Liver (tissue), 10 donors: ENCODE measurements at places on chromosomes 3 and 15. TPM values are rescaled to one million over a fixed set of nuclear protein-coding genes. Genes with fewer than 3 reads are reported as not detected.

The EFCAB12 gene
- 0.37 TPM for total RNA-seq

The AMIGO3 gene
- not detected for total RNA-seq

The AADACL2 gene
- not detected for total RNA-seq

The NUP210 gene
- total RNA-seq = 38.6 TPM

The SSUH2 gene
- 2.1 TPM for total RNA-seq

The CMTM7 gene
- 3.6 TPM for total RNA-seq

The SPATA12 gene
- total RNA-seq = not detected

The ZCWPW2 gene
- 0.23 TPM for total RNA-seq

The SLC28A1 gene
- 0.09 TPM for total RNA-seq

The FMN1 gene
- 0.84 TPM for total RNA-seq

The CHRNA7 gene
- not detected for total RNA-seq

The LRRN1 gene
- 0.59 TPM for total RNA-seq

The CFAP92 gene
- total RNA-seq = 0.25 TPM

The ZNF860 gene
- 0.17 TPM for total RNA-seq

The GP9 gene
- not detected for total RNA-seq

The ZNF502 gene
- total RNA-seq = 1.7 TPM

The IGSF10 gene
- total RNA-seq = 0.65 TPM

The TUSC7 gene
- total RNA-seq = not detected

The SSR3 gene
- 168 TPM for total RNA-seq

The SPTSSB gene
- total RNA-seq = under 0.01 TPM

The DNAH1 gene
- 6.0 TPM for total RNA-seq

The NR2E3 gene
- total RNA-seq = not detected

The BSN gene
- 0.42 TPM for total RNA-seq

The C2CD4A gene
- not detected for total RNA-seq

The TEX9 gene
- total RNA-seq = 1.3 TPM

The CLDN18 gene
- total RNA-seq = not detected

The NPAP1 gene
- total RNA-seq = 0.08 TPM

The NANOGP8 gene
- not detected for total RNA-seq

The UPK1B gene
- total RNA-seq = 0.08 TPM

The SLC6A1 gene
- 71.9 TPM for total RNA-seq

The ACKR4 gene
- total RNA-seq = 0.37 TPM

The C15orf40 gene
- total RNA-seq = 13.6 TPM

The GAP43 gene
- not detected for total RNA-seq

The FAM227B gene
- total RNA-seq = 5.1 TPM

The BCHE gene
- total RNA-seq = 33.9 TPM

The TP63 gene
- 0.08 TPM for total RNA-seq

The ITIH1 gene
- 1,400 TPM for total RNA-seq

The KIF7 gene
- total RNA-seq = 1.3 TPM

The UBAP1L gene
- 6.9 TPM for total RNA-seq

The SCN11A gene
- total RNA-seq = 0.08 TPM

The POPDC2 gene
- total RNA-seq = 0.37 TPM

The GOLGA8Q gene
- total RNA-seq = 0.47 TPM

The CLRN1 gene
- not detected for total RNA-seq

The GABRR3 gene
- not detected for total RNA-seq

The TGM4 gene
- total RNA-seq = not detected

The SLC22A14 gene
- not detected for total RNA-seq

The ACAN gene
- total RNA-seq = under 0.01 TPM
